ENCODE measurements at places on chromosomes 11 and 22.
A peak's percentile ranks its signal among the peaks of the same experiment; 100 is the strongest.

GRCh38 chr11:64639885-64640284, 48.9 kb downstream of the SLC22A12 start:
- DNase-seq, result no peak

GRCh38 chr22:36258701-36259614, 6.0 kb downstream of the APOL1 start:
- DNase-seq, result peak; percentile 57

- DNase-seq, result no peak
These were observed 7.7 kb downstream of the CREB3L1 start for GRCh38 chr11:46285173-46285572.

DNA sequence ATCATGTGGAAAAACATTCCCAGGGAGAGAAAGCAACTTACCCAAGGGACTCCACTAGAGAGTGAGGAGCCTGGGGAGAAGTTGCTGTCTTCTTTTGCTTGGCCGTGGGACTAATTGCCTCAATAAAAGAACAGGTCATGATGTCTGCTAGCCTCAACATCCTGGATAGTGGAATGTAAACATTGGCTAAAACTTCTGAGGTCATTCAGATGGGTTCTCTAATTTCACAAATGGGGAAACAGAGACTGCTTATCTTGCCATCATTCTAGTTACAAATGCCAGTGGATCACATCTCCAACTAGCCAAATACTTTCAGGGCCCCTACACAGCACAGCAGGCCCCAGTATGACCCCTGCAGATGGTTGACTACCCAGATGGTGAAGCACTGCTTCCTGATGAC, 28.4 kb upstream of the PAMR1 start:
- DNase-seq, result no peak

DNA sequence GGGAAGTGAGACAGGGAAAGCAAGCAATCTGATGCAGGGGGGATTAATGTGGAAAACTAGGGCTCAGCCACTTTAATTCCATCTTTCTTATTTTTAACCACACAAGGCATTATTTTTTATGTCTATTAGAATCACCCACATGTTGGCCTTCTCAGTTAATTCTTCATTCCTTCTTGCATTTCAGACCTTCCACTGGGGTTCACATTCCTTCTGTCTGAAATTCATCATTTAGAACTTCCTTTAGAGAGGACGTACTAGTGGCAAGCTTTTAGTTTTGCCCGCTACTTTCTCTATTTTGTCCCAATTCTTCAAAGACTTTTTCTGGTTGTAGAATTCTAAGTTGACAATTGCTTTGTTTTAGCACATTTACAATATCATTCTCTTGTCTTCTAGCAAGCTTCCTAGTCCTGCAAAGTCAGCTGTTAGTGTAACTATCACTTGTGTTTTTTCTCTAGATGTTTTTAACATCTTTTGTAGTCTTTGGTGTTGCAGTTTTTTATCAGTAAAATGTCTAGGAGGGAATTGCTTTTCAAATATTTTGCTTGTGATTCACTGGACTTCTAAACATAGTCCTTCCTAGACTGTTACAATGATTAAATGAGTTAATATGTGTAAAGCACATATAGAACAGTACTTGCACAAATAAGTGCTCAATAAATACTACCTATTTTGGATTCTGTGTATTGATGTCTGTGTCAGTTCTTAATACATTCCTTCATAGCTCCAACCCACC, 5.5 kb upstream of the NNMT start:
- DNase-seq, result no peak
